ENCODE measurements at places on chromosomes 4 and X.

DNA sequence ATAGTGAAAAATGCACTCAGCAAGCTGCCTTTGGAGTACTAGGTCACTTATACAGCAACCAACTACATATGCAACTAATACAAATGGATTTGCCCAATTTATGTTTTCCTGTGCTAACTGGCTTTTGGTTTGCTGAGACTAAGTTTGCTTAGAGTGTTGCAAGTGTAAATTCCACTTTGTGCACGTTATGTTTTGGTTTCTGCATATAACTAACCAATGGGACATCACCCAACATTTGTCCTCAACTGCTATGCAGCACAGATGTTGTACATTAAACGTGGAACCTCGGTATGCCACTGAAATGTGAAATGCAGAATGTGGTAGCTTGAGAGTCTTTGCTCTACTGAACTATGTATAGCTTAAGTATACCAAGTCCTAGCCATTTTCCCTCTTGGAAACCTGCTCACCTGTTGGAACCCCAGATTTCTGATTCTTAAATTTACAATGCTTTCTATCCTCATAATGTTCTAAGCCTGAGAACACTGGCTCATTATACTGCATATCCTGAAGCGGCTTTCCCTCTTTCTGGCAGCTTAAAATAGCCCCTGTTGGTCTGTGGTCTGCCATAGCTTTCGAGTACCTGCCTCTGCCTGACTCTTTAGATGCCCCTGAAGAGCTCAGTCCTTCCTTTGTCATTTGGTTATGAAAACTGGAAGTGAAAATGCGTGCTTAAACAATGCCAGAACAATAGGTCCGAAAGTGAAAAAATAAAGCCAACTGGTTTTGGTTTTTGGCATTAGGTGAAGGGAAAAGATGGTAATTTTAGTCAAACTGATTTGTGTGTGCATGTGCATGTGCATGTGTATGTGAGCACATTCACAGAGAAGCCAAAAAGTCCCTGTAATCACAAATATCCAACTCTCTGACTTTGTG, 158.0 kb downstream of the SH2D1A start:
- DNase-seq = no peak

DNA sequence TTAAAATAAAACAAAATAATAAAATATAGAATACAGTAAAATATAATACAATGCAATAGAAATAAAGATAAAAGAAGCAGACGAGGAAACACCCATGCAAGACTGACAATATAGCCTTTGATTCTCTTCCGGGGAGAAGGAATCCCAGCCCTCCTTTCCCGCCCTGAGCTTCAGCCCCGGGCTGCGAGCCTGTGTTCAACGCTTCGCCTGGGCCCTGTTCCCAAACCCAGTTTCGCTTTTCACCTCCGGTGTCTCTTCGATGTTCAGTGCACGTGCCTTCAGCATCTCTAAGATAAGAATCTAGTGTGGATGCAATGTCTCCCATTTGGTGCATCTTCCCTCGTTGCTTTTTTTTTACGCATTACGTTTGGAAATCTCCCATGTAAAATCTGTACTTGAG, 38.4 kb upstream of the ARSD start:
- no peak for DNase-seq

DNA sequence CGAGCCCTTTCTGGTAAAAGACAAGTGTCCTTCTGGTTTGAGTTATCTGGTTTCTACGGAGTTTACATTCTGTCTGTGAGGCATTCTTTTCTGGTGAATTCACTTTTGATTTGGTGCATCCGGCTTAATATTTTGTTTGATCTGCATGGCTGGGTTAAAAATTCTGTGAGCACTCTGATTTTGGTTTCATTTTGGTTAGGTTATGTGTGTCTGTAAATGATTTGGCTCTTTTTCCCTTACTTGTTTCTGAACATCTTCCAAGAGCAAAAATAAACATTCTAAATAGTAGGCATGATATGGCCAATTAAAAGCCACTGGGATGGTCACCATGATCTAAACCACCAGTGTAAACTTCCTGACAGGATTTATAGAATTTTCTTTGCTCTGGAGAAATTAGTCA, 85.7 kb upstream of the PTPN13 start:
- DNase-seq = no peak

GRCh38 chr4:134735901-134736300, 534.3 kb upstream of the PABPC4L start:
- DNase-seq = no peak

- no peak for DNase-seq
Observed at GRCh38 chrX:37745835-37746217, 34.0 kb upstream of the CYBB start.
